ENCODE measurements at places on chromosomes 5 and 9. TPM values are rescaled to one million over a fixed set of nuclear protein-coding genes. Genes with fewer than 3 reads are reported as not detected.

WWC1 gene
- 0.10 TPM for total RNA-seq

GRCh38 chr5:42612750-42613366 lies 143.8 kb upstream of the CCDC152 start:
- peak; percentile 31 for DNase-seq

GRCh38 chr9:133690081-133690561 lies 48.0 kb downstream of the SARDH start:
- no peak for DNase-seq

DNA sequence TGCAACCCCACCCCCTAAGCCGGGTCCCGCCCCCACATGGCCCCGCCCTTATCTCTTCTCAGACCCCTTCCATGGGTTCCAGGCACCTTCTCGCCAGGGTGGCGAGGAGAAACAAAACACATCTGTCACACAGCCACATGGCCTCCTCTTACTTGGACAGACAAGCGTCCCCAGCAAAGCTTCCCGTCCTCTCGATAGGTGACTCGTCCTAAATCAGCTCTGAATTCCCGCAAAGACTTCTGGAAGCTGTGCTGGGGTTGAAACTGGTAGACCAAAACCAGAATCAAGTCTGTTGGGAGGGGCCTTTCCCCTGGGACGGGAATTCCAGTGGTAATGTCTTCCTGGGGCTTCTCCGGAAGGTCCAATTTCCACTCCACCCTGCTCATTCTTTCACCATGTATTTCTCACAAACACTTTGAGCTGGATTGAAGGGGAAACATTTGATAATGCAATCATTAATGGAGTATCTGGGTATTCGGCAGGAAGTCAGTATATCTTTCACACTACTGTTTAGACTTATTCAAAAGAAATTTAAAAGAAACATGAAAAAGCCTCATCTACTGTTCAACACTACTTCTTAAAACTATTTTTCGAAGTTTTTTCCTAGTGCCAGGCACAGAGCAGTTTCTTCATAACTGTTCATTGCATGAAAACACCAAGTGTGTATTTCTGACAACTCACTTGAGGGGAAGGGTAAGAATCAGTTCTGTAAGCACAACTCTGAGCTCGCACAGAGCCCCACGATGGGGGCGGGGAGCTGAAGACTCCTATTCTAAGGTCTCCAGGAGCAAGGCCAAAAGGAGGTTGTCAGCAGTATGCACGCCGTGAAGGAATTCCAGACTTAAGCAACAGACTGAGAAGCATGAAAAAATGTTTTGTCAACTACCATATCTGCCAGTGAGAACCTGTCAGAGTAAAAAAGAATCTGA lies 644 bp upstream of the CTNNAL1 start:
- DNase-seq, result peak; percentile 80

ROR2 gene
- total RNA-seq, result 0.12 TPM

MSANTD3 gene
- total RNA-seq, result 70.5 TPM

DNA sequence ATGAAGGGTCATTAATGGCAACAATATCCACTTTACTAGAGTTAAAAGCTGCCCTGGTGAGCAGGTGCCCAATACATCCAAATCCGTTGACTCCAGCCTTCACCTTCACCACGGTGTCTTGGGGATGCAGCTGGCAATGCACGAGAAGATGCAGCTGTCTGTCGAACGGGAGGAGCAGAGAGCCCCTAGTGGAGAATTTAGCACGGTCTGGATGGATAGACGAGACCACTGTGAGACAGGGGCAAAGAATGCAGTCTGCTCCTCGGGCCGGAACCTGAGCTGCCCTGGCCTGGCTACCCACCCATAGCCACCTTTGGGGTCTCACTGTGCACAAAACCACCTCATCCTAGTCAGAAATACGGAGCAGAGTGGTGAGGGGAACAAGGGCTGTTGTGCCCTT lies 35.1 kb downstream of the ADRA1B start:
- DNase-seq, result peak; percentile 29

DNA sequence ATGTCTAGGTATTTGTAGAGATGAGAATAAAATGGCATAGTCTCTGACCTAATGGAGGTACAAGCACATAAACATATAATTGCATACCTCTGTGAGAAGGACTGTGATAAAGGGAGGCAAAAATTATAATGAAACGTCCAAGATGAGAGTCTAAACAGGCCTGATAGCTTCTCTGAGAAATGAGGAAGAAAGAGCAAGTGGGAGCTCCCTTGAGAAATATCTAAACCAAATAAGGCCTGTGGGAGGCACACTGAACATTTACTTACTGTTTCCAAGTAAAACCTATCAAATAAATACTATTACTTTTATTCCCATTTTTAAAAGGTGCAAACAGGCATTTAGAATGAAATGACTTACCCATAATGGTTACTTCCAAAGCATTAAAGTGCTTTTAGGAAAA lies 125.6 kb upstream of the PAPPA start:
- no peak for DNase-seq

C9orf50 gene
- not detected for total RNA-seq

NUTM2F gene
- total RNA-seq, result not detected

DNA sequence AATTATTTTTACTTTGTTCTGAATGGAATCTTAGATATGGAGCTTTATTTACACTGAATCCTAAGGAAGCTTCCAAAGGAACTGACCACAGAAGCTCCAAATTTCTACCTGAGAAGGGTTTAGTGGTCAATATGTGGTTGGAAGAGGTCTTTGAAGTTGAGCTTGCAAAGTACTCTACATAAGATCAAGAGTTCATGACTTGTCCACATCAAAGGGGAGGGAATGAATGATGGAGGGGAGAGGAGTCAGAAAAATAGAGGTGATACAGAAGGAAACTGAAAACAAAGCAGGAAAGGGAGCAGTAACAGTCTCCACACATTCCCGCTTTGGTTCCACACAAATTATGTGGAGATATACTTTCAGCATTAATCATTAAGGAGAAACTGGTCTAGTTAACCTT lies 450.9 kb downstream of the HINT1 start:
- no peak for DNase-seq

DNA sequence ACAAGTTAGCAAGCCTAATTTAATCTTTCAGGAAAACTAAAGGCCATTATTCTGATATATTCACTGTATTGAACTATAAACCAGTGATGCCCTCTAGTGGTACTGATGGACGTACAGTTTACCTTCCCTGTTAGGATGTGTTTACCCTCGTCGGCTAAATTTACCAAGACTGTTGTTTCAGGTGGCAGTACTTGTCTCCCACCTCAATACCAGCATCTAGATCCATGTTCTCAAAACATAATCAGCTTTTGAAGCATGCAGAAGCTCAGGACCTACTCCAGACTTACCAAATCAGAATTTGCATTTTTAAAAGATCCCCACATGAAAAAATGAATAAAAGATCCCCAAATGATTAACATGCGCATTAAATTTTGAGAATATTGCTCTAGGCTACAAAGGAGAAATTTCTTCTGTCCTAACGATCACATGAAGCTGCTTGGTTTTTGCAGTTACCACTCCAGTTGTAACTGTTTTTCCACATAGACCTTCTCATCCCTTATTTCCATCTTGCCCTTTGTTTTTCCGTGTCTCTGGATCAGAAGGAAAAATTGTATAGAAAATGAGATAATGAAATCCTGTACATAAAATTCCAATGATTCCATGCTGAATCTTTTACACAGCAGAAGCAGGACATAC lies 3.2 kb upstream of the BAAT start:
- DNase-seq, result peak; percentile 57

DNA sequence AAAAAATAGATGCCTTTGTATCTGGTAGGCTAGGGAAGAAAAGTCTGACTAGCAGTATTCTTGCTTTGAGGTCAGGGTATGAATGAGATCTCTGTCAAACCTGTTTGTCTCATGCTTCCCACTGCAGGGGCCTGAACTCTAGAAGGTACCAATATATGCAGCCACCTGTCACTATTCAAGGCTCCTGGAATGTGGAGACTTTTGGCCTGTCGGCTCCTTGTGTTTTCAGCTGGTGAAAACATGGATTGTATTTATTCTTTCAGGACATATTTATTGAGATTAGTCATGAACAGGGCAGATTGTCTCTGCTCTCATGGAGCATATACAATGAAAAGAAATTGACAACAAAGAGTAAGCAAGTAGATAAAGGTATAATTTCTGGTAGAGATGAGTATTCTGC lies 255.8 kb downstream of the ARHGAP26 start:
- no peak for DNase-seq

All from RPMI7951 (cell line).